ENCODE measurements at places on chromosomes 16 and 17. TPM values are rescaled to one million over a fixed set of nuclear protein-coding genes. Genes with fewer than 3 reads are reported as not detected.

The CD300E gene
- not detected for total RNA-seq

The ZNF629 gene
- total RNA-seq: 22.4 TPM

The ZNF423 gene
- total RNA-seq: 1.2 TPM

The ASB16 gene
- total RNA-seq: not detected

The TPSD1 gene
- not detected for total RNA-seq

The BCL6B gene
- total RNA-seq: under 0.01 TPM

The PDIA2 gene
- total RNA-seq: not detected

The CCL8 gene
- total RNA-seq: not detected

The MYL4 gene
- total RNA-seq: 0.22 TPM

The OSGIN1 gene
- 0.39 TPM for total RNA-seq

The MYH8 gene
- total RNA-seq: not detected

Measured in placental epithelial cell (primary cell).